ENCODE measurements at places on chromosomes 5 and 9.

DNA sequence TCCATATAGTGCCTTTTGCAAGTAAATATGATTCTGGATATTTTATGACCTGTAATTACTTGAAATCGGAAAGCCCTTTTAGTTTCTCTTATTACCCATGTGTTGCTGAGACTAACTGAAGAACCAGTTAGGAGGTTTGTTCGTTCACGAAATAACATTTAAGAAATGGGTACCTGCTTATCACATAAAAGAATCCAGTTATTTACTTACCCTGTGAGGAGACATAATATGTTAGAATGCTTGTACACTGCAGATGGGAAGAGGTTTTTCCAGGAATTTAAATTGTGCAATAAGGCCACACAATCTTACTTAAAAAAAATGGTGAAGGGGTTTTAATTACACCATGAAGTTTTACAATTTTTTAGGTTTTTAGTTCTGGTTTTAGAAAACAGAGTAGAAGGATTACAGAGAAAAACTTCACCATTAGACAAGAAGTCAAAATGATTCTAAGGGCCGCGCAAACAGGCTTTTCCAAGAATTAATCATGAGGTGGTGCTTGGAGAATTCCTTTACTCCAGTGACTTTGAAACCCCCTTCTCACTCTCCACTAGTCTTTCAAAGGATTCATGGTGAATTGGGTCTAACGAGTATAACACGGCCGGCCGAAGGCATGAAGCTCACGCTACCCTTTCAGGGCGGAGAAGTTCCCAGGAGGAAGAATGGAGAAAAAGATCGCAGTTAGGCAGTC is 1.1 kb upstream of the PTGER4 start:
- DNase-seq: no peak

DNA sequence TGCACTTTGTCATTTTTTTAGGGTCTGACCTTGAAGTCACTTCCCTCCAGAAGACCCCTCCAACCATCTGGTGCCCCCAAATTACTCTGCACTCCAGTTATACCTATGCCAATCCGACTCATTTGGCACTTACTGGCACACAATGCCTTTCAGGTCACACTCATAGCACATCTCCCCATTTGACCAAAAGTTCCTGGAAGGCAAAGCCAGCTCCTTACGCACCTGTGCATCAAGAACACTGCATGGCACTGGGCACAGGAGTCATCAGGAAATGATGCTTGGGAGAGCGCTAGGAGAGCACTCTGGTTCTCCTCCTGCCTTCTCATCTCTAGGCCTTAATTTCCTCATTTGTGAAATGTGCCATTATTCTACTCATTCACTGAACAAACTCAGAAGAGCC is 2.9 kb downstream of the TNIP1 start:
- no peak for DNase-seq

GRCh38 chr5:59547731-59548130 is 345.8 kb downstream of the PDE4D start:
- DNase-seq: no peak

DNA sequence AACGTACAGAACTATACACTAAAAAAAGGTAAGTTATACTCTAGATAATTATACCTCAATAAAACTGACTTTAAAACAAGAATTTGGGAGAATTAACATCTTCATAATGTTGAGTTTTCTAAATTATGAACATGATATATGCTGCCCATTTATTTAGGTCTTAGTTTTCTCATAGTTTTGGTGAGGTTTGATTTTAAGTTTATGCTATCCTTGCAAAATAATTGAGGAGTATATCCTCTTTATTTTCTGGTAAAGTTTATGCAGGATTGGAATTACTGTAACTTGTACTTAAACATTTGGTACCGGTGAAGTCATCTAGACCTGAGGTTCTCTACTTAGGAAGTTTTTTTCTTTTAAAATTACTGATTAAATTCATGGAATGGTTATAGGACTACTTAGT is 38.9 kb upstream of the RNU6ATAC start:
- DNase-seq: no peak

DNA sequence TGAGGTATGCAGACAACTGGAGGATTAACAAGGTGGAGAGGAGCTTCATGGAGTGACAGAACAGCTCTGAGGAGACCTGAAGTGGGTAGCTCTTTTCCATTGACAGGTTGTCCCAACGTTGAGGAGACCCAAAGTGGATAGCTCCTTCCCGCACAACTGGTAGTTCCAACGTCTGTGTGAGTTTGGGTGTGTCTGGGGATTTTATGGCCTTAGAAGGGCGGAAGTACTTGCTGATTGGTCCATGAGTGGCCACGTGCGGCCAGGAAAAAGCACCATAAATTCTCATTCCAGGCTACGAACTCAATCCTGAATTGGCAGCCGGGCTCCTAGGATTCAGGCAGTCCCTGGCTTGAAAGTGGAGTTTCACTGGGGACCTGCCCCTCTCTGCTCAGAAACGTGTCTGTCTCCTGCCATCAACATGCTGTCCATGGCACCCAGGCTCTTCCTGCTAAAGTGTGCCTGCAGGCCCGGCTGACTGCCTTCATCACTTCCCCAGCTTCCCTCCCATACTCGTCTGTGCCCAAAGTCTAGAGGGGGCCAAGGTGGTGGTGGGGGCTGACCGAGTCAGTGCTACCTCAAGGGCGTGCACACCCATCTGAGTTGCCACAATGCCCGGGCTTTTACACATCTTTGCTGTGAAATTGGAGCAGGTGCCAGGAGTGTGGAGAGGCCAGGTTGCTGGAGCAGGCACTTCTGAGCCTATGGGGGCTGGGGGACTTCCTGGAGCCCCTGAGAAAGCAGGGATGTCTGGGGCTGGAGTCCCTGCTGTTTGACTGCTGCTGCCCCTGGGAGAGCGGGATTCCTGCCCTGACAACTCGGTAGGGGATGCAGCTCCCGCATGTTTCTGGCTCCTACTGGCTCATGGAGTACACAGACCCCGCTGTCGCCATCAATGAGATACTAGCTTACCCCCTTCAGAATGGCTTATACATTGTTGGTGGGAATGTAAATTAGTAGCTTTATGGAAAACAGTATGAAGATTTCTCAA is 2034.6 kb upstream of the ACO1 start:
- DNase-seq: no peak

- DNase-seq: no peak
Measured at GRCh38 chr9:34426347-34427074, 31.9 kb downstream of the FAM219A start.

Measured in GM13977 (cell line).